HTR-8/SVneo (cell line): ENCODE measurements at places on chromosomes 3 and 15.
A peak's percentile ranks its signal among the peaks of the same experiment; 100 is the strongest.

DNA sequence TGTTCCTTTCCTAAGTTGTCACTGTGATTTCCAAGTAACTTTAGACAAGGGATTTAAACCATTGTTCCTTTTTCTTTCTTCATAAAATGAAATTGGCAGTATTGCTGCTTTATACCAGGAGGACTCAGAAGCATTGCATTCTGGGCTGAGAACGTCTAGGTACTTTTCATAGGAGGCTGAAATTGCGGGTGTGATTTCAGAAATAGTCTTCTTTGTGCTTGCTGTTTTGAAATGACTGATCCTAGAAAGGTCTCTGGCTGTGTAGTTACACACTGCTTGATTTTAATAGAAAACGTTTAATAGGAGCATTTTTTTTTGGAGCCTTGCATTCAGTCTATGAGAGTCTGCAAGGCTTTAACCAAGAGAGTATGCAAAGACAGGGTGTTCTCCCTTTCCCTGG is 56.3 kb downstream of the PPM1L start:
- no peak for DNase-seq

DNA sequence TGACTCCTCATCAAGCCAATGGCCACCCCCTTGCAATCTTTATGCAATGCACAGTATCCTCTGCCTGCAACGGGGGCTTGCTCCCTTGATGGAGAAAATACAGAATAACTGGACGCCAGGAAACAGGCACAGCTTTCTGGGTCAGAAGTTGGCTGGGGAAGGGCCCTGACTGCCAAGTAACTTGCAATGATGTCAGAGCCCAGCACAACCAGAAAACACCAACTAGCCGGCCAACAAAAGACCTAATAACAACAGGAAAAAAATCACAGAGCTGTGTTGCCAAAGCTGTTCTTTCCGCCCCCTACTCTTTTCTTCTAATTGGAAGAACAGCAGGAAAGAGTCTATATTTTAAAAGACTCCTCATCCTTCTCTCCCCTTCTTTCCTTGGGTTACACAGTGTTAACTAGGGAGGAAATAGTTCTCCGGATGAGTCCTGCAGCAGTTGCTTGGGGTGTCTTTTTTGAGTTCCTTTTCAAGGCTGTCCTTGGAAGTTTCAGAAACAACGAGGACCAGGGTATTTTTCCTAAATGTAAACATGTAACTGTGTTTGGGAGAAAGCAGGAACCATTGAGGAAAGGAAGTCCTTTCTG is 1.4 kb upstream of the SEMA6D start:
- no peak for DNase-seq

GRCh38 chr3:37171144-37171543 is 3.2 kb downstream of the LRRFIP2 start:
- no peak for DNase-seq

- DNase-seq: no peak
Observed at GRCh38 chr3:179268400-179269051, 17.6 kb upstream of the KCNMB3 start.

GRCh38 chr3:4693620-4694019 is 200.5 kb downstream of the ITPR1 start:
- DNase-seq: no peak

- DNase-seq: no peak
Observed at GRCh38 chr15:32765236-32765635, 47.4 kb downstream of the GREM1 start.

DNA sequence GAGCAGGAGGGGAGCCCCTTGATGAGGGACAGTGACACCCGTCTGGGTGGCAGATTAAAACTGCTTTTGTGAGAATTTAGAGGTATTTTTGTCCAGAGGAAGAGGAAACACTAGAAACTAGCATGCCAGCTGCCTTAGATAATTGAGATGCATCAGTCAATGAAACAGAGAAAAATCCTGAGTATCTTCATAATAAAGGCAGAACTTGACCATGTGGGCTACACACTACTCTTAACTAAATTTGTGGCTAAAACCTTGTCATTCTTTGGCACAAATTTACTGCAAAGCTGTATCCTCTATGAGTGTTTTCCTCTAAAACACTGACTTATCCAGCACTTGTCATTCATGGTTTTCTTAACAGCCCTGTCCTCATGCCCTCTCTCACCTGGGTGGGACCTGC is 259.7 kb upstream of the TPM1 start:
- no peak for DNase-seq

DNA sequence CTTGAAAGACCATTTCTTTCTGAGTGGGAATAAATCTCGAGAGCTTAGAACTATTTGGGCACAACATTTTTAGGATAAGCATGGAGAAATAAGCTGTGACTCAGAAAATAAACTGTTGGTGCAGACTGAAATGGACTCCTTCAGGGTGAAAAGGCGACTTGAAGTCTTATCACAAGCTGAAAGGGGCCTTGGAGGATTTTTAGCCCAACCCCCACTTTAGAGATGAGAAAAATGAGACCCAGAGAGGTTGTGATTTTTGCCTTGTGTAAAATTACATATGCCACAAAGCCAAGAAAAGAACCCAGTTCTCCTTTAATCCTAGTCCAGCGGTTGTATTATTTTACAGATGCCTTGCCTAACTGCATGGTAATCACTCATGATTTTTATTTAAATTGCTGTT is 1.5 kb downstream of the ATP1B3 start:
- no peak for DNase-seq

DNA sequence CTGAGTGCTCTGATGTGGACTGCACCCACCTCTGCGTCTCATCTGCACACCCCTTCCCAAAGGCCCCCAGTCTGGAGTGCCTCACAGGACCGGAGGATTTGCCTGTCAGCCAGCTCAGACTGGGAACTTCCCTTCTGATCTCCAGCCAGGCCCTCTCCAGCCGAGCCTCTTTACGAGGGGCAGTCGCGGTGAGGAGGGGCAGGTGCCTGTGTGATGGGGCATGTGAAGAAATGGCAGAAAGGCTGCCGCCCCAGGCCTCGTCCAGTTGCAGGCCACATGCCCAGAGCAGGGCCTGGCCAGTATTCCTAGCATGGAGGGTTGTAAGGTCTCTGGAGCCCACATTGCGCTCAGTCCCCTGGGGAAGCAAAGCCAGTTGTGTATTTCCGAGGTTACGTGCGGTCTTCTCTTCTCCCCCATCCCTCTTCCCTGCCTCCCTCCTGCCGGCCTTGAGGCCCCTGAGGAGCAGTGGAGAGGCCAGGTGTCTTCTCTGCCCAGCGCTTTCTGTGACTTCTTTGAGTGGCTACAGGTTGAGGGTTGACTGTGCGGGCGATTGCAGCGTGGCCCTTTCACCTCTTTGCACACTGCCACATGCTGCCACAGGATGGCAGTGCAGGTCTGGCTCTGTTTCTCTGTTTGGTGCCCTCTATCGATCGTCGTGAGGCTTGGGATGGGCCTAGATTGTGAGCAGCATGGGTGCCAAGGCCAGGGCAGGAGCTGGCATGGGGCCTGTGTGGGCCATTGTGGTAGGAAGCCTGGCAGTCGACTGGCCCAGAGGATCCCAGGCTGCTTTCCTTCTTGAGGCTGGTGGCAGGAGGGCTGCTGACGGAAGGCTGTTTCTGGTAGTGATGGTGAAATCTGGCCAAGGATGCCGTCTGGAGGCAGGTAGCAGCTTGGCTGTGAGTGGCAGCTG is 5.3 kb downstream of the CLK3 start:
- DNase-seq: peak; percentile 74

DNA sequence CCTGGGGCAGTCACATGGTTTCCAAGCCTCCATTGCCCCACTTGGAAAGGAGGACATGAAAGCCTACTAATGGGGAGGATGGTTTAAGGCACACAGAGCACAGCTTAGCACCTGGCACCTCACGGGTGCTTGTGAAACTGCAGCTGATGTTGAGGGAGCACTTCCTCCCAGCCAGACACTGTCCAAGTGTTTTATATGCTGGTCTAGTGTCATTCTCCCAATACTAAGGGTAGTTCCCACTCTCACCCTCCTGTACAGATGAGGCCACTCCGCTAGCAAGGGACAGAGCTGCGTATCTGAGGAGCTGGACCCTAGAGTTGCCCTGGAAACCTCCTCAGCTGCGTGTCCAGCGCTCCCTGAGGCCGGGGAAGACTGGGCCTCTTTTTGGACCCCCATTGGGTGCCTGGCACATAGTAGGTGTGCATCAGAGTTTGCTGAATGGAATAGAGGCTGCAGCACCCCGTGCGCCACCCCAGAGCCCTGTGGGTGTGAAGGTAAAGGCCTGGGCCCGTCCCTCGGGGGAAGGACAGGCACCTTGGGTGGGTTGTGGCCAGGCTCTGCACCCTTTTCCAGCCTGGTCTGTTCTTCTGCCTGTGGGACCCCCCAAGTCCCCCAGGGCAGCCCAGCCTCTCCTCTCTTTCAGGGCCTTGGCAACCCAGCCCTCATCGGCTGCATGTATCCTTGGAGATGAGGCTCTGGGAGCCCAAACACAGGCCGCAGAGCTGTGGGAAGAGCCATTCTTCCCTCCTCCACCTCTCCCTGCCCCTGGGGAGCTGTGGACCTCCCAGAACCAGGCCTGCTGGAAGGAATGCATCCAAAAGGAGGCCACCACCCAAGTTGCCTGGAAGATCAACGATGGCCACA is 31.3 kb downstream of the DNASE1L3 start:
- no peak for DNase-seq

DNA sequence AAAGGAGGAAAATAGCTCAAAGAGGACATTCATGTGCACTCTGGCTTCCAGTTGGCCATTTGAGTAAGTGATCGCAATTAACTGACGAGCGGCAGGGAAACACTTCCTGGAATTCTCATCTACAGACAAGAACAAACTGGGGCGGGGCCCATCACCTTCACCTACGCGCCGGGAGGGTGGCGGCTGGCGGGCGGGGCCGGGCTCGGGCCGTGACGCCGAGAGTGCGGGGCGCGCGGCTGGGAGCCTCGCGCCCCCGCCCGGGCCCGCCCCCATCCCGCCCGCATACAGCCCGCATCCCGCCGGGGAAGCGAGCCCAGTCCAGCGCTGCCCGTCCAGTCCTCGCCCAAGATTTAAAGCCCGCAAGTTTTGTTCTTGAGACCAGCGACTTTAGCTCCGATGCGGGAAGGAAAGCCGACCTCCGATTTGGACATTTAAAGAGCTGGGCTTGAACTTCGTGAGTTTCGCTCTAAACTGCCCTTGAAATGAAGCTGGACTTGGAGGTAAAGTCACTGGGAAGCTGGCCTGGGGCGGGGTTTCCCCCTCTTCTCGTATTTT is at the start of gene B3GNT5:
Gene B3GNT5 (plus strand): TSS at position 281 of the 555 bp plus-strand sequence. CDS start 16,546 bp downstream, outside the sequence.
- DNase-seq: no peak

GRCh38 chr3:168162172-168162571 is 66.4 kb upstream of the GOLIM4 start:
- no peak for DNase-seq

- DNase-seq: no peak
Observed at GRCh38 chr3:24854748-24855147, 360.1 kb upstream of the THRB start.

- DNase-seq: no peak
Observed at GRCh38 chr3:16460886-16461285, 52.6 kb downstream of the RFTN1 start.

DNA sequence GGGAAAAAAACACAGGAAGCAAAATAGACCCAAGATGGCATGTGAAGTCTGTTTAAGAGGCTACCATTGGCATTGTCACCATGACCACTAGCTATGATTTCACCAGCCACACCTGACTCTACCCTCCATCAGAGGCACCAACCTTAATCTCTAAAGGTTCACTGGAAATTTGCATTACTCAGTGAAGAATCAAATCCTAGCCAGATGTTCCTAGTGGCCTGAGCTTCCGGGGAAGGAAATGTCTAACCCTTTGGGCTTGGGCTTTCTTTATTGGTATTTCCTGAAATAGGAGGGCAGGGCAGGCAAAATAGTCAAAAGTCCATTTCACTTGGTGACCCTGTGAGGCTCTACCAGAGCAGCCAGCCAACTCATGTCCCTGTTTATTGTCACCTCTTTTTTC is 110.9 kb upstream of the PHLDB2 start:
- DNase-seq: no peak

- no peak for DNase-seq
Observed at GRCh38 chr3:126406389-126407296, 11.9 kb downstream of the CFAP100 start.

DNA sequence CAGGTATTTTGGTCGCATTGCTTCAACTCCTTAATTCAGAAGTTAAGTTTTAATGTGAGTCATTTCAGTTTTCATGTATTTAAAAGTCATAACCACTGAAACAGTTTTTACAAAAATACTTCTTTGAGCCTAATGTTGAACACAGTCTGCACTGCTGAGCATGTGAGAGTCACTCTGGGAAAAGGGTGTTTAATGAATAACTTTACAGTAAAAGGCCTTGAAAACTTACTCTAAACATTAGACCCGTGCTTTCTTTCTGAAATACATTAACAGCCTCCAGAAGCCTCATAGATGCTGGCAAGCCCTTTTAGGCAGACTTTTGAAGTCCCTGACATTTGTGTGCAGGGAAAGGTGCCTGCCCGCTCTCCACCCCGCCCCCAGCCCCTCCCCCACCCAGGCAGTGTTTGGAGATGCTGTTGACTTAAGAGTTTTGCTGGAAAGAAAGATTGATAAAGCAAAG is 68.9 kb upstream of the NR2F2 start:
- DNase-seq: no peak

DNA sequence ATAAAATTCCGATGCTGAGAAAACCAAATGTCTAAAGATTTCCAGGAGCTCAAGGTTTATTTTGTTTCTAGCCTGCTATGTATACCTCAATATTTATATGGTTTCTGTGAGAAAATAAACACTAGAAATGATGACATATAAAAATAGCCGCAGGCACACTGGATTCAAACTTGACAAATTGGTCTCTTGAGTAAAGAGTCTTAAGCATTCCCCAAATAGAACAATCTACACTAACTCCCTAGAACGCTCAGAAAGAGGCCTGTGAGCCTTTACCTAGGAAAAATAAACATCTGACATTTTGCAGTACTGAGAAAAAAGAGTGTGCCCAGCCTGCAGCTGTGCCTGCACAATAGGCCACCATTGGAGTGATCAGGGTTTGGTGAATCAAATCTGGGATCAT is 75.2 kb downstream of the NEK10 start:
- DNase-seq: no peak

GRCh38 chr3:158847885-158848284 is 46.0 kb downstream of the MFSD1 start:
- no peak for DNase-seq

- no peak for DNase-seq
Observed at GRCh38 chr3:78911394-78911793, 856.4 kb downstream of the ROBO1 start.

- DNase-seq: no peak
Observed at GRCh38 chr3:114941626-114942309, 205.3 kb downstream of the ZBTB20 start.

DNA sequence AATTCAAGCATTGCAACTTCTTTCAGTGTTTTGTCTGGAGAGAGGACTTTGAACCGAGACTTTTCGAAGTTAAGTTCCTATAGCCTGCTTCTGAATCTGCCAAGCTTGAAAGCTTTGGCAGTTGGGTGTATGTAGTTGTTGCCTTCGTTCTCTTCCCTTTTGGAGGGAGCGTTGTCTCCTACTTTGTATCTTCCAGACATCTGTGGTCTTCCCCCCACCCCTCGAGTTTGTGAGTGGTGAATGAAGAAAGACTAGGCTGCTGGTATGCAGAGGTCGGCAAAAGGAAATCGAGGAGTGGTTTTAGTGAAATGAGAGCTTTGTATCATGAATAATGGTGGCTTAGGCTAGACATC is 1.3 kb downstream of the CTNNB1 start:
- DNase-seq: no peak

- DNase-seq: no peak
Observed at GRCh38 chr3:120848503-120848902, 59.5 kb upstream of the STXBP5L start.

GRCh38 chr15:40925863-40926658 is 3.1 kb upstream of the DLL4 start:
- no peak for DNase-seq

- no peak for DNase-seq
Observed at GRCh38 chr15:73600413-73601335, 32.5 kb downstream of the NPTN start.

GRCh38 chr3:34256021-34256420 is 457.6 kb downstream of the PDCD6IP start:
- no peak for DNase-seq
